ENCODE measurements at places on chromosomes 2 and 18.

DNA sequence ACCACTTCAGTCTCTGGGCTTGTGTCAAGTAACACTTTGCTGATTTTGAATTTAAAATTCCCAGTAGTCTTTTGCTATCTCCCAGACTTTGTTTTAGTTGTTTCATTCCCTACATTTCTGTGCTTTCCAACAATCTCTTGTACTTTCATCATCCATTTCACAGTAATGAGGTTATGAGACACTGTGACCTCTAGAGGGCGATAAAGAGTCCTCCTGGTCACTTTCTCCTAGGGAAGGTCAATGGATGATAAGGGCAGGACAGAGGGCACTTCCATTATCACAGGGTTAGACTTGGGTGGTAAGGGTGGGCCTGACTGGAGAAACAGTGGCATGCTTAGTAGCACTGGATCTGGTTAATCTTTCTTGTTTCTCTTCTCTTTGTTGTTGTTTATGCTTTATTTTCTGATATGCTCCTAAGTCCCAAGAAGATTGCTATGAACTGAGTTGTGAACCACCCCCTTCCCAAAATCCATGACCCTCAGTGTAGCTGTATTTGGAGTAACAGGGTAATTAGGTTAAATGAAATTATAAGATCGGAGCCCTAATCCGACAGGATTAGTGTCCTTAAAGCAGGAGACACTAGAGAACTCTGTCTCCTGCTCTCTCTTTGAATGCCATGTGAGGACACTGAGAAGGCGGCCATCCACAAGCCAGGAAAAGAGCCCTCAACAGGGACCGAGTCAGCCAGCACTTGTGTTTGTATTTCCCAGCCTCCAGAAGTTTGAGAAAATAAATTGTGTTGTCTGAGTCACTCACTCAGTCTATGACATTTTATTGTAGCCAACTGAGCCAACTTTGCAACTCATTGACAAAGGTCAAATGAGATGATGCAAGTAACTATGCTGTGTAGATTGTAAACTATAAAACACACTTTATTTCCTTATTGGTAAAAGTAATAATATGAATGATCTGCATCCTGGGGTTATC lies 779.2 kb downstream of the CNTNAP5 start:
- no peak for DNase-seq

DNA sequence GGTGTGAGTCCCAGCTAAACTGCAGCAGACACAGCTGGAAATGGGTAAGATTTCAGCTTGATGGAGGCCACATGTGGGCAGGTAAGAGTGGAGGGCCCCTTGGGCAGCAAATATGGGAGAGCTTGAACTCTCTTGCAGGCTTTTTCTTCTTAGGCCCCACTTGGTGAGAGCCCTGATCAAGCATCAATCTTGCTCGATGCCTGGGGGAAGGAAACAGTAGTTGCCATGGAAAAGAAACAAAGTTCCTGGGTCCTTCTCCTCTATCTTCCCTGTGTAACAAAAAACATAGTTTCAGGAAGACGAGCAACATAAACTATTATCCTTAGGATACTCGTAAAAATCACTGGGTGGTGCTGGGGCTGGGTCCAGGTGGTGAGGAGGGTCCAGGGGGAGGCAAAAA lies 42.9 kb downstream of the KIAA1328 start:
- DNase-seq: no peak

- DNase-seq: no peak
These were observed 47.9 kb downstream of the DOCK10 start for GRCh38 chr2:224994242-224994823.

DNA sequence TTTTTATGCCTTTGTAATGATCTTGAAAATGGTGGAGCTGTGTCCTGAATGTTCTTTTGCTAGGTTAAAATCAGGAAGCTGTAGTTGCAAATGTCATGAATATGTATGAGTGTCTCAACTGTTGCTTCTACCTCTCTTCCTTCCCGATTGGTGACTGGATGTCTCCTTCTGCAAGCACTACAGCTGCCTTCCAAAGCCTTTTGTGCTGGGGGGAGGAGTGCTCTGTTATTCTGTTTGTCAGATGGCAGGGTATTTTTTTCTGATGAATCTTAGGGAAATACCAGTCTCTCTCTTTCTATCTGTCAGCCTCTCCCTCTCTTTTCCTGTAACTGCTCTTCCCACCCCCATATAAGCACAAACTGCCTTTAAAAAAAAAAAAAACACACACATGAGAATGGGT lies 1396.3 kb upstream of the CELF4 start:
- DNase-seq: no peak

DNA sequence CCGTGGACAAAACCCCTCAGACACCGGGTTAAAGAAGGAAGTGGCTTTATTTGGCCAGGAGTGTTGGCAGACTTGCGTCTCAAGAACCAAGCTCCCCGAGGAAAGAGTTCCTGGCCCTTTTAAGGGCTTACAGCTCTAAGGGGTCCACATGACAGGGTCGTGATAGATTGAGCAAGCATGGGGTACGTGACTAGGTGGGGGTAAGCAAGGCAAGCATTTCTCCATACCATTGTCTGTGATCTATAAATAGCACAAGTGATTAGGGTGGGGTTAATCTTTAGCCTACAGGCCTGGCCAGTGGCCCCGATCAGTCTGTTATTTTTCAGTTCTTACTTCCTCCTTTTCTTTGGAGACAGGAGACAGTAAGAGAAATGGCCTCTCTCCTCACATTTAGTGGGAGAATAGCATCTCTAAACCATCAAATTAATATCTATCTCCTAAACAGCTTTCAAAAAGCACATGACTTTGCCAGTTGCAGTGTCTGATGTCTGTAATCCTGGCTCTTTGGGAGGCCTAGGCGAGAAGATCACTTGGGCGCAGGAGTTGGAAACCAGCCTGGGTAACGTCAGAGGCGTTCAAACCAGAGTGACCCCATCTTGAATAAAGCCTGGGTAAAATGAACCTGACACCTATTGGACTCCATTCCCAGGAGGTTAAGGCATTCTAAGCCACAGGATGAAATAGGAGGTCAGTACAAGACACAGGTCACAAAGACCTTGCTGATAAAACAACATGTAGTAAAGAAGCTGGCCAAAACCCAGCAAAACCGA lies 18.3 kb upstream of the CNOT11 start:
- no peak for DNase-seq

DNA sequence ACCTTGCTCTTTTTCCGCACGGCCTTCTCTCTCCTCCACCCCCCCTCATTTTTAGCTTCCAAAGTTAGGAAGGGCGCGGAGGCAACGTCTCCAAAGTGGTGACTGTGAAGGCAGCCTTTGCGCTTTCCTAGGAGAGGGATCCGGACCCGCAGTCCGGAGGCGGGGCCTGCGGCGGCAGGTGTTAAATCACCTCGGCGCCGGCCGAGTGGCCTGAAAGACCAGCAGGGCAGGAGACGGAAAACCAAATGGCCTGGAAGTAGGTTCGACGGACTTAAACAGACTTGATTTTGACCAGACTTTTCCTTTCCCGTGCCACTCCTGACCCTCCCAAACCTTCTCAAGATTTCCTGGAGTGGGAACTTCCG lies 615 bp downstream of the GORASP2 start:
- DNase-seq: no peak

DNA sequence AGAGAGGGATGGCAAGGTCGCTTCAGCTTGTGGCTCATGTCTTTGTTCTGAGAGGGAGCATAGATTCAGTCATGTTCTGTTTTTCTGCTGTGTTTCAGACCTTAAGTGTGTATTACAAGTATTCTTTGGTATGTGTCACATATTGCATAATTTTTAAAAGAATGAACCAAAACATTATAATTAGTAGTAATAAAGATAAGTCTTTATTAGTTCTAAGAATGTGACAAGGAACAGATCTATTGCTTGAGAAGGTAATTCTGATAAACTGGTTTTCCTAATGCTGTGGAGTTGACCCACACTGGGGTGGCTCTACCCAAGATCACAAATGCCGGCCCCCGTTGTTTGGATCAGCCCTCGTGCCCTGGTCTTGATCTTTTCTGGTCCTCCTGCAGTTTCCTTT lies 124.3 kb upstream of the FOSL2 start:
- no peak for DNase-seq

DNA sequence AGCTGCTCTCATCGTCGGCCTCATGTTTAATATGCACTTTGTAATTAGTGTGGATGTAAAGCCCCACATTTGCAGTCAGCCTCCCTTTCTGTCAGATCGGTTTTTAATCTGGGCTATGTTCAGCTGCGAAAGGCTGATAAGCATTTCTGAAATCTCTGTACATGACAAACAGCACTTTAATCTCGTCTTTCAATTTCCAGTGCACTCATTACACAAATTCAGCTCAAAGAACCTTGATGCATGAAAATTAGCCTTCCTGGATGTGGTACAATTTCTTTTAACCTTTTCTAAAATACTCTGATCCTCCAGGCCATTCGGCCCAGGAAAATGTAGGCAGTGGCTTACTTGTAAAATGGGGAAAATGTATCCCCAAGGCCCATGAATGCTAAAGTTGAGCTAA lies 265.1 kb downstream of the RND3 start:
- no peak for DNase-seq

DNA sequence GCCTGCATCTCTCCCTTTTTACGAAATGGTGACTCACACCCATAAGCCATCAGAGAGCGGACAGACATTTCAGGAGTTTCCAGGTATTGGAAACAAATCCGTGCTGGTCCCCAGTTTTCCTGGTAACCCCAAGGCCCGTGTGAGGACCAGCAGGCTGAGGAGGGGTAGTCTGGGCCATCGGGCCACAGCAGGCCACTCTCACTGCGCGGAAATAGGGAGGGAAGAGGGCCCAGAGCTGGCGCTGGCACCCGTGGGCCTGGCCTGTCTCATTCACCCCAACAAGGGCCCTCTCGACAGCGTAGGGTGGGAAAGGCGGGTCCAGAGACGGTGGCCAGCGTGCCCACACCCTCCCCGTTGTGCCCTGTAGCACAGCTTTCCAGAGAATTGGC lies 13.7 kb upstream of the FAHD2A start:
- no peak for DNase-seq

GRCh38 chr2:8833853-8834252 lies 3.6 kb downstream of the KIDINS220 start:
- DNase-seq: no peak

GRCh38 chr2:128547667-128548066 lies 229.0 kb upstream of the HS6ST1 start:
- no peak for DNase-seq

- DNase-seq: no peak
These were observed 423.4 kb downstream of the RND3 start for GRCh38 chr2:150063931-150064548.
